ENCODE measurements at places on chromosomes 6 and 20.

DNA sequence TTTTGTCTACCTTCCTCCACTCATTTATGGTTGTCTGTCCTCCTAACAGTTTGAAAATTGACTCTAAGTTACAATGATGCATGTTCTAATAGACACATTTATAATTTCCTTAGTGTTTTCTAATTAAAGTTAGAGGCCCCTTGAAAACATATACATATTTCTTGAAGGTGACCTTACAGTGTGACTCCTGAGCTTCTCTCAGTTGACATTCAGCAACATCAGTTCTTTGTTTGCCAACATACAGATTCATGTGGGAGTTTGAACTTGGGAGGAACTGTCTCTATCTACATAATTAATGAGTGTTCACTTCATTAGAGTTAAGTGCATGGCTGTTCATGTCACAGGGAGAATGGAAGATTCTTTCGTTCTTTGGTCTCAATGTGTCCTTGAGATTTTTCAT, 658.2 kb downstream of the GRIK2 start:
- DNase-seq = no peak

GRCh38 chr6:89079511-89080234, 878 bp upstream of the PNRC1 start:
- DNase-seq = peak; percentile 56

- DNase-seq = no peak
Observed at GRCh38 chr20:58241766-58242465, 13.5 kb upstream of the ANKRD60 start.

DNA sequence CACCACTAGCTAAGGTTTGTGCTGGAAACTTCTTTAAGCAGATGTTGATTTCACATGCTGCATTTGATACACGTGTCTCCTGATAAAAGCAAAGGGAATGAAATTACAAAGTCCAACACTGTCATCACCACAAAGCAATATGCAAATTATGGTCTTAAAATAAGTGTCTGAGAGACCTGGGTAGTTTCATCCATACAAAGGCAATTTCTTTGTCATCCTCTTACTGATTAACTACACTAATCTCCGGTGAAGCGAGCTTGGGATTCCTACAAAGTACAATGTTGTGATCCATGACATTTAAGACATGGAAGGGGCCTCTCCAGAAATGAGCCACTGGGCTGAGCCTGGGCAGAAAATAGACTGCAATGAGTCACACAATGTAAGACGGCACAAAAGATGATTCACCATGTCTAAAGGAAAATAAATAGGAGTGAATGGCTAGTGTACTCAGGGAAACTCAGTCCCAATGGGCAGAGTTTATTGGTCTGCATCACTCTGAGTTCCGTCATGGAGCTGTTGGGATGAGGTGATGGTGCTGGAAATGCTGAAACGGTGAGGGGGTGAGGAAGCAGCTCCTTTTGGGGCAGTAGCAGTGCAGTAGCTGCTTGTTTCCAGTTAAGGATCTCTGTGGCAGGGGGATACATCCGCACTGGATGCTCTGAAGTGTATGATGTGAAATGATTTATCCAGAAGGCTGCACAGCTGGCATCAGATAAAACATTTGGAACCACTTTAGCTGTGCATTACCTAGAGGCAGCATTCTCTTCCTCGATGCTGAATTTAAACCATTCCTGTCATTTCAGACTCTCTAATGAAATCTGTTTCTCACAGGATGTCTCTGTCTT, 103.3 kb downstream of the IBTK start:
- no peak for DNase-seq

DNA sequence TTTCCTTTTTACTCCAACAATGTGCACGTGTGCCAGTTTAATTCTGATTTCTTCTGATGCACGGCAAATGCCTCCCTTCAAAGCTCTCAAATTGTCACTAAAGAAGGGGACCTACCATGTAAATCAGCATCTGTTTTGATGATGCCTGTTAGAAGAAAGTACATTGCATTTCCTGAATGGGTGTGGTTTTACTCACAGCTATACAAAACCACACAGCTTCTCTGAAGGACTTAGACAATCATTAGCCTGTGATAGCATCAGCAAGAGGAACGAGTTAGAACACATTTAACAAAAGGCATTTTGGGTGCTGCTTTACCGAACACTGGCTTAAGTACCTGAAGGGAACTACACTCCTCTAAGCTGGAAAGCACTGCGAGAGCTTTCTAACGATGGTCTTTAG, 109.4 kb downstream of the ATXN1 start:
- DNase-seq = peak; percentile 30

DNA sequence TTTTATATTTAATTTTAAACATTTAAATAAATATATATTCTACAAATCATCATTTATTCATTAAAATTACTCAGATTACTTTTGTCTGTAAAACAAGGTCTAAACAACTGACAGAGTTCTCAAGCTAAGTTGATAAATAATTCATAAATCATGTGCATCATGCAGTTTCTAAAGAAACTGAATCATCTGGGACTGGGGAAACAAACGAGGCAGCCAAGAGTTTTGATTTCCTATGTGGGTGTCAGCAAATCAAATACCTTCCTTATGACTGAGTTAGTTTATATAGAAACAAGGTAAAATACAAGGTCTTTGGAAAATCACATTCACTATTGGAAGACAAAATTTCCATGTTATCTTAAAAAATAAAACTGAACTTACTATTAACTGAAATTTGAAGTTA, 149.9 kb upstream of the BEND6 start:
- no peak for DNase-seq

- no peak for DNase-seq
Observed at GRCh38 chr20:33773412-33774089, 37.6 kb upstream of the CHMP4B start.

DNA sequence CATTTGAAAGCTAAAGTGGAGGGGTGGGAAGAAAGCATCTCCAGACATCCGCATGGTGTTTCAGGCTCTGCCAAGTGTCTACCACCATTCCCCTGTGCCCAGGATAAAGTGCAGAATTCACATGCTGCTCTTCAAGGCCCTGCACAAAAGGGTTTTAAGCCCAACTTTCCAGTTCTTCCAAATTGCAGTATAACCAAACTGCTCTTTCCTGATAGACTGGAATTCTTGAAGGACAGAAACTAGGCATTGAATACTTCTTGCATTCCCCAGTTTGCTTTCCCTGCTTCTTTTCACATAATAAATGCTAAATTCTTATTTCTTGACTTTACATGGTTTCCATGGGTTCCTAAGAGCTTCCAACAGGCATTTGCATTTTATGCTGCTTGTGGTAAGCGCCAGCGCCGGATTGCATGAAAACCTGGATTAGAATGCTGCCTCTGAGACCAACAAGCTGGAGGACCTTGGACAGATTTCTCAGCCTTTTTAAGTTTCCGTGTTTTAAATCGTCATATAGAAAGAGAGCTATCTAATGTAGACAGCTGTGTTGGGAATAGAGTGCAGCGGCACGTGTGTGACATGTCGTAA, 7.9 kb downstream of the SOX4 start:
- DNase-seq = no peak

DNA sequence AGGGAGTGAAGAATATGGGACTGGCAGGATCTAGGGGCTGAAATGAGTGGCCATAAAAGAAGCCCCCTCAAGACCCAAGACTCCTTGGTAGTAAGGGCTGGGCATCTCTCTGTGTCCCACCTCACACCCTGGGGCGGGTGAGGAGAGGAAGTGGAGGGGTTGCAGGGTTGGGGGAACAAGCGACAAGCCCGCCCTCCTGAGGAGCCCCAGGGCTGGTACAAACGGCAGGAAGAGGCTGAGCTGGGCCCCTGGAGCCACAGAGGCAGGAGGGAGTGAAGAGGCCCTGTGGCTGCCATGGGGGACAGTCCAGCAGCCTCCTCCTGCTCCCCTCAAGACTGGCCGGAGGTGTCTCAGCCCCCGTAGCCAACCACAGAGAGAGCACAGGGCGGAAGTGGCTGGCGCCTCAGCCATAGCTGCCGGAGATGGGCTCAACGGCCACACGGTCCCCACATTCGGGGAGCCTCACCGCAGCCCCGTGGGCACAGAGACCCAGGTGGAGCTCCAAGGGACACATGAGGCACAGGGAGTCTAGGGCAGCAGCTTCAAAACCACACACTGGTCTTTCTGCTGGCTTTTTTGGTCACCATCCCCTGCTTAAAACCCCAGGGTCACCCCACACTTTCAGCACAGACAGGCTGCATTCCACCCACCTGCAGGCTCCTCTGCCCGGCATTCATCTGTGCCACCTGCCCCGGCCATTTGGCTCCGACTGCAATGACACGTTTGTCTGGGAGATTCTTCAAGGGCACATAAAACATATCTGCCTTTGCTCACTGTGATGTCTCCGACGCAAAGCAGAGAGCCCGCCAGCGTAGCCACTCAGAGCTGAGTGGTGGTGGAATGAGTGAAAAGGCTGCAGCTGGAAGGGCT, 524 bp downstream of the C20orf203 start:
- DNase-seq = no peak

- DNase-seq = no peak
Observed at GRCh38 chr20:53097371-53097770, 125.2 kb downstream of the TSHZ2 start.

DNA sequence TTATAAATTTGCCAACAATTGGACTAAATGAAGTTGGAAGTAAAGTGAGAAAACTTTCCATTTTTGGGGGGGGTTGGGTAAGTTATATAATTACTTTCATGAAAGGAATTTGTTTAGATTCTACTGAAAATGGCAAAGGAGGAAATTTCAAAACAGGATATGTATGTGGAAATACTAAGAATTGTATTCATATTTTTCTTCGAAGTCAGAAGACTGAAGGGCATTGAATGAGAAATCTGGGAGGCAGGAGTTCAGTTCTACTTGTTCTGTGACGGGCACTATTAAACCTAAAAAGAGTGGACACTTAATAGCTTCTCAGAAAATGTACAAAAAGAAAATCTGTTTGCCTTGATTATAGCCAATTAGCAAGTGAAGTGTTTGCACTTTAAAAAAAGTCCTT, 114.7 kb downstream of the PRIM2 start:
- no peak for DNase-seq

GRCh38 chr6:156182356-156182755, 594.8 kb upstream of the ARID1B start:
- DNase-seq = no peak

- DNase-seq = no peak
Observed at GRCh38 chr6:34929241-34929978, 40.4 kb downstream of the ANKS1A start.

- DNase-seq = no peak
Observed at GRCh38 chr20:15222502-15223330, 885.3 kb upstream of the FLRT3 start.

GRCh38 chr6:16816891-16817290, 55.6 kb upstream of the ATXN1 start:
- no peak for DNase-seq

DNA sequence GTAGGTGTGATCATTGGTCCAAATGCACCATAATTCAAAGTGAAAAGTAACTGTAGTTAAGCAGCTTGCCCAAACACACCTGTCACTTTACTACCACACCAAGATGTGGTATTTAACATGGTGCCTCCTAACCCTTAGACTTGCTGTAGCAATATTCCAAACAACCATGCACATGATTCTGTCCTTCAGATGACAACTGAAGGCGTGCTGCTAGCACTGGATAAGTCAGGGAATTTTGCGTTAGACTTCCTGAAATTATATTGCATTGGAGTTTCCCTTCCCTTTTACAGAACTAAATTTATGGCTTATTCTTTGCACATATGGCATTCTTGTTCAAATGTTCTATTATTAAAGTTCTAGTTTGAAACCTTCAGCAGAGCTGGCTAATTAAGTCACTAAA, 106.2 kb downstream of the ARHGAP18 start:
- no peak for DNase-seq

- no peak for DNase-seq
Observed at GRCh38 chr20:12207875-12208274, 290.2 kb downstream of the BTBD3 start.

DNA sequence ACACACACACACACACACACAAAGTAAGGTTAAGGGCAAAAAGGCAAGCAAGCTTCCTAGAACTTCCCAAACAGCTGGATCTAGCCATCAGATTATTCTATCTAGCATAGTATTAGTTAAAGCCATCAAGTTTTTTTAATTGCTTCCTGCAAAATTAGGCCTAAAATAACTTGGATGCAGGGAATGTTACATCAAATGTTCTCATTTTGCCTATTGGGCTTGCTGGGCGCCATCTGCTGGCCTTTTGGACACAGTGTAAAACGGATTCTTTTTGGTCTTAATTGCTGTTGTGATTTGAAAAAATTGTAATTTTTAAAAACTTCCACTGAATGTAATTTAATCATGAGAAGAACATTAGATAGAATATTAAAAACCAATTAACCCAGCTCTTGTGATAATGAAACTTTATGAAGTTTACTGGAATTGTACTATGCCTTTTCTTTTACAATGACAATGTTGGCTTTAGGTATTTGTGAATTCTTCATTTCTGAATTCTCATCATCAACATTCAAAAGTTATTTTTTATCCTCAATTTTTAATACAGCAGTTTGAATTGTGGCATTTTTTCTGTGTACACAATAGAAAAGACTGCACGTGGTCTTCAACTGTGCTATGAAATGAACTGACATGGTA, 6.8 kb downstream of the MKKS start:
- DNase-seq = peak; percentile 76

GRCh38 chr6:72422171-72422570, 199.7 kb upstream of the KCNQ5 start:
- DNase-seq = no peak

GRCh38 chr6:124986164-124986563, 23.9 kb downstream of the RNF217 start:
- DNase-seq = no peak

DNA sequence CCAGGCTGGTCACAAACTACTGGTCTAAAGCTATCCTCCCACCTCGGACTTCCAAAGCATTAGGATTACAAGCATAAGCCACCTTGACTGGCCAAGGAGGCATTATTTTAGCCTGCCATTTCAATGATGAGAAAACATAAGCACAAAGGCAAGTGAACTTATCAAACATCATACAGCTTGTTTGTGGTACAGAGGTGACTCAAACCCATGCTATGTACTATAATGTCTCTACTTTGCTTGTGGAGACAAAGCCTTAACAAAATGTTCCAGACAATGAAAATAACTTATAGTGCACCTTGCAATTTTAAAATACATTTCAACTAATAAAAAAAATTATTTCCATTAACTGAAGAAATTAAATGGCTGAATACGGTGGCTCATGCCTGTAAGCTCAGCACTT, 26.2 kb downstream of the HDAC2 start:
- no peak for DNase-seq

DNA sequence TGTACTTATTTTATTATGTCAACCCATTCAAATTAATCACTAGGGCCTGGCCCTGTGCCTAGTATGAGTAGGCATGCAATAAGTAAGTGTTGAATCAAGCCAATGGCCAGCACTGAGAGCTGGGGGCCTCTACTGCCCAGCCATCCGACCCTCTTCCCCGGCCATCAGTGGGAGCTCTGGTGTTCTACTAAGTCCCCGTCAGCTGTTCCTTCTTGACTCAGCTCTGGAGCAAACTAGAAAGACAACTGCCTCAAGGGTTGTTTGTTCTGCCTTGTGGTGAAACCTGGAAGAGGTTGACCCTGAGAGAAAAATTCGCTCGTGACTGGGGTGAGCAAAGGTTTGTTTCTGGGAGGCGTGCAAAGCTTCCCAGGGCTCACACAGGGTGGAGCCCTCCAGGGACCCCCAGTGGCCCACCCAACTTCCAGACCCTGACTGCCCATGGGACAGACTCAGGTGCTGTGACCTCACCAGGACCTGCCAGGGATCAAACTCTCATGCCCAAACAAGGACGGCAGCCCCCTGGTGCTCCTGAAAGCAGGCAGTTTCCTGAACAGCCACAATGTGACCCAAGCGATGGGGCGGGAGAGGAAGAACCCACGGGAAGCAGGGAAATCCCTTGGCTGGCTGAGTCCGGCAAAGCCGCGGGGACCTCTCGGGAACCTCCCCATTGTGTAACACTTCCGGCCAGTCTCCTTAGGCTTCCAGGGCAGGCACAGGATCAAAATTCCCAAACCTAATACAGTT, 50.4 kb downstream of the BANF2 start:
- no peak for DNase-seq

GRCh38 chr6:158270389-158271127, 41.7 kb upstream of the TULP4 start:
- DNase-seq = no peak
